ENCODE measurements at places on chromosomes 16 and 17. TPM values are rescaled to one million over a fixed set of nuclear protein-coding genes. Genes with fewer than 3 reads are reported as not detected.

DNA sequence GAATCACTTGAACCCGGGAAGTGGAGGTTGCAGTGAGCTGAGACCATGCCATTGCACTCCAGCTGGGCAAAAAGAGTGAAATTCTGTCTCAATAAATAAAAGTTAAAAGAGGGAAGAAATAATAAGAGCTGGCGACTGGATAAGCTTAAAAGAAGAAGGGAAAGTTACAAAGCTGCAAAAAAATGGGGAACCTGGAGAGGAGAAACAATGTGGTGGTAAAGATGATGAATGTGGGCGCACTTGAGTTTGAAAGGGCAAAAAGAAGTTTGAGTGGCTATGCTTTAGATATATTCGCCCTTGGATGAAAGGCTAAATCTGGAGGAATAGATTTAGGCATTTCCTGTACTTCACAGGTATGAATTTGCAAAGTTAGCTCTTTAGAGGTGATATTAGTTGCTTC, 53.0 kb upstream of the YPEL2 start:
- DNase-seq: no peak

- no peak for DNase-seq
These were observed 52.7 kb upstream of the ZNF629 start for GRCh38 chr16:30839523-30840227.

DNA sequence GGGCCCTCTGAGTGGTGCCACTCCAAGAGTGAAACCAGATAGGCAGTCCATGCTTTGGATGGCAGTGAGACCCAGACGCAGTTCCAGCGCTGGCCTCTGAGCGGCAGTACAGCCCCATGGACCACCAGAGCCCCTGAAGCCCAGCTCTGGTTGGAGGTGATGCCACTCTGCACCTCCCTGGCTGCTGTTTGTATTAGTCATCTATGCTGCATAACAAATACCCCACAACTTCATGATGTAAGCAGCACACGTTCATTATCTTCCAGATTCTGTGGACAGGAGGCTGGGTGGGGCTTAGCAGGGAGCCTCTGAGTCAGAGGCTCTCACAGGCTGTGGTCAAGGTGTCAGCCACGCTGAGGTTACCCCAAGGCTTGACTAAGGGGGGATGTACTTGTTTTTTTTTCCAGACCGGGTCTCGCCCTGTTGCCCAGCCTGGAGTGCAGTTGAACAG, 5.1 kb upstream of the NME4 start:
- DNase-seq: no peak

GRCh38 chr16:12159028-12159427, 182.5 kb downstream of the SNX29 start:
- DNase-seq: no peak

- no peak for DNase-seq
These were observed 46.1 kb downstream of the CYTH1 start for GRCh38 chr17:78735832-78736525.

DNA sequence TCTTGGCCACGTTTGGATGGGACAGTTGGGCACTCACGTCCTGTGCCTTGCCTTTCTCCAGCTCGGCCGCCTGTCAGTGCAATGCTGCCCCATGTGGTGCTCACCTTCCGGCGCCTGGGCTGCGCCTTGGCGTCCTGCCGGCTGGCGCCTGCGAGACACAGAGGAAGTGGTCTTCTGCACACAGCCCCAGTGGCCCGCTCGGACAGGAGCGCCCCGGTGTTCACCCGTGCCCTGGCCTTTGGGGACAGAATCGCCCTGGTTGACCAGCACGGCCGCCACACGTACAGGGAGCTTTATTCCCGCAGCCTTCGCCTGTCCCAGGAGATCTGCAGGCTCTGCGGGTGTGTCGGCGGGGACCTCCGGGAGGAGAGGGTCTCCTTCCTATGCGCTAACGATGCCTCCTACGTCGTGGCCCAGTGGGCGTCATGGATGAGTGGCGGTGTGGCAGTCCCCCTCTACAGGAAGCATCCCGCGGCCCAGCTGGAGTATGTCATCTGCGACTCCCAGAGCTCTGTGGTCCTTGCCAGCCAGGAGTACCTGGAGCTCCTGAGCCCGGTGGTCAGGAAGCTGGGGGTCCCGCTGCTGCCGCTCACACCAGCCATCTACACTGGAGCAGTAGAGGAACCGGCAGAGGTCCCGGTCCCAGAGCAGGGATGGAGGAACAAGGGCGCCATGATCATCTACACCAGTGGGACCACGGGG, 7.1 kb downstream of the ACSF3 start:
- DNase-seq: no peak

- no peak for DNase-seq
These were observed 7.3 kb downstream of the C16orf86 start for GRCh38 chr16:67673712-67674580.

DNA sequence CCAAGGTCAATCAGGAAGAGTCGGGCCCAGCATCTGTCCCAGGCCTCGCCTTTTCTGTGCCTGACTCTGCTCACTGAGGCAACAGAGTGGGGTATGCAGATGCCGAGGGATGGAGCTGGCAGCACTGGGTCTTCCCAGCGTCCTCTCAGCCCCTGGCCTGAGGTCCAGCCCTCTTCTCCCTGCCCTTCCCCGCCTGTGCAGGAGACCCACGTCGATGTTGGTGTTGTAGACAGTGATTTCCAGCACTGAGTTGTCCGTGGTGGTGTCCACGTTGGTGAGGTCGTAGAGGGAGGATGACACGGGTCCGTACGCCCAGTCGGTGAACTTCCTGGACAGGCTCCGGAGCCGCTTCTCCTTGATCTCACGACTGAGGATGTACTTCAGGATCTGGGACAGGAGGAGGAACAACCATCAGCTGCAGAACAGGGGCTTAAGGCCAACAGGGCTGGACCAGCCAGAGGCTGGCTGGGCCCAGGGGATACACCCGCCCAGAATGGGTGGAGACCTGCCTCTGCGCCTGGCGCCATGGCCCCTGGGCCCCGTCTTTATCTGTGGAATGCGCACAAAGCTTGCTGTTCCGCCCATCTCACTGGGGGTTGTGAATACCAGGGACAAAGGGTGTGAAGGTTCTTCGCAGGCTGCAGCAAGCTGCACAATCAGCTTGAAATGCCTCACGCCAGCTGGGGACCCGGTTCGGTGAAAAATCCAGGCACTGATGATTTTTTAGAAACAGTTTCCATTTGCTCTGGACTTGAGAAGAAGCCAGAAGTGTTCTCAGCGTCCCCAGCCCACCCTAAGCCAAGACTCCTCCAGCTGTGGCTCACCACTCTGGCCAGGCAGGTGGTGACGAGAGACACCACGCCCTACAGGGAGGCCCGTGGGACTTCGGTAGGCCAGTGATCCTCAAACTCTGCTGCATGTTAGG, 27.5 kb downstream of the TRPV3 start:
- DNase-seq: peak; percentile 64

- DNase-seq: peak; percentile 73
These were observed 257.5 kb downstream of the CDH11 start for GRCh38 chr16:64864232-64864809.

DNA sequence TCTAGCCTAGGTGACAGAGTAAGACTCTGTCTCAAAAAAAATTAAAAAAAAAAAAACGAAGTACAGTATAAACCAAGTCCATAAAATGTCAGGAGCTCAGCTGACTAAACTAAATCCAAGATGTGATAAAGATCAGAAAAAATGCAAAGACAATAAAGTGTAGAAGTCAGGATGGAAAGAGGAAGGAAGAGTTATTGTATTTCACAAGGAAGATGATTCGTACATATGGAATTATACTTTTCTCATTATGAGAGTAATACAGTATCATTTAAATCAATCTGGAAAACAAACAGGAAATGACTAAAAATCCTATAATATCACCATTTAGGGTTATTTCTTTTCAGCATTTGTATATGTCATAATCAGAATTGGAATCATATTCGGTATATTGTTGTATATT, 11.4 kb upstream of the APOH start:
- no peak for DNase-seq

- no peak for DNase-seq
These were observed 42.1 kb upstream of the BHLHA9 start for GRCh38 chr17:1227917-1228780.

- no peak for DNase-seq
These were observed 6.1 kb upstream of the EFTUD2 start for GRCh38 chr17:44905006-44906000.

GRCh38 chr17:74444406-74444805, 12.5 kb downstream of the GPRC5C start:
- DNase-seq: no peak

- no peak for DNase-seq
These were observed 161.9 kb downstream of the WSCD1 start for GRCh38 chr17:6231886-6232731.

DNA sequence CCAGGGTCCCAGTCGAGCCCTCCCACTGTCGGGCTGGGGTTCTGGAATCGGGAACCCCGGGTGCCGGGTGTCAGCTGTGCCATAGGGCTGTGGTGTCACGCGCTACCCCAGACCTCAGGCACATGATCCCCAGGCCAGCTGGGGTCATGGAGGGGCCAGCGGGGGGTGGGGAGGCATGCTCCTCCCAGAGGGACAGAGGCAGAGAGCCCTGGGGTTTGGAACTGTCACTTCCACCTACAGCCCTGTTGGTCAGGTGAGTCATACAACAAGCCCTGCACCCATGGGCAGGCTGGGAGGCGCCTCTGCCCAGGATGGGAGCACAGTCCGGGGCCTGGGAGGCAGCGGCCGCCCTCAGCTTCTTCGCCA, 63.0 kb downstream of the BAIAP2 start:
- no peak for DNase-seq

DNA sequence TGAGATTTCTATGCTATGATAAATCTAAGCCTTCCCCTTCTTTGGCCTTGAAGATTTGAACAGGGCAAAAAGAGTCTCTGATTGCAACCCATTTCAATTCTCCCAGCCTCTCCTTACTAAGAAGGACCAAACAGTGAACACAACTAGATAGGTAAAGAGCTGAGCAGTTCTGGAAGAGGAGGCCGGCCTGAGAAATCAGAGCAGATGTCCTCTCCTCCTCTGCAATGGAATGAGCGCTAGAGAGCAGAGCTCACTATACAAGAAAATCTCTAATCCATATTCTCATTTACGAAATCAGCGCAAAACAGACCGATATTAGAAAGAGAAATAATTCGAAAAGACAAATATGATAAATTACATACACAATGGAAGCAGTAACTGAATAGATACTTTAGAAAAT, 124.2 kb downstream of the CDK5R1 start:
- DNase-seq: no peak

DNA sequence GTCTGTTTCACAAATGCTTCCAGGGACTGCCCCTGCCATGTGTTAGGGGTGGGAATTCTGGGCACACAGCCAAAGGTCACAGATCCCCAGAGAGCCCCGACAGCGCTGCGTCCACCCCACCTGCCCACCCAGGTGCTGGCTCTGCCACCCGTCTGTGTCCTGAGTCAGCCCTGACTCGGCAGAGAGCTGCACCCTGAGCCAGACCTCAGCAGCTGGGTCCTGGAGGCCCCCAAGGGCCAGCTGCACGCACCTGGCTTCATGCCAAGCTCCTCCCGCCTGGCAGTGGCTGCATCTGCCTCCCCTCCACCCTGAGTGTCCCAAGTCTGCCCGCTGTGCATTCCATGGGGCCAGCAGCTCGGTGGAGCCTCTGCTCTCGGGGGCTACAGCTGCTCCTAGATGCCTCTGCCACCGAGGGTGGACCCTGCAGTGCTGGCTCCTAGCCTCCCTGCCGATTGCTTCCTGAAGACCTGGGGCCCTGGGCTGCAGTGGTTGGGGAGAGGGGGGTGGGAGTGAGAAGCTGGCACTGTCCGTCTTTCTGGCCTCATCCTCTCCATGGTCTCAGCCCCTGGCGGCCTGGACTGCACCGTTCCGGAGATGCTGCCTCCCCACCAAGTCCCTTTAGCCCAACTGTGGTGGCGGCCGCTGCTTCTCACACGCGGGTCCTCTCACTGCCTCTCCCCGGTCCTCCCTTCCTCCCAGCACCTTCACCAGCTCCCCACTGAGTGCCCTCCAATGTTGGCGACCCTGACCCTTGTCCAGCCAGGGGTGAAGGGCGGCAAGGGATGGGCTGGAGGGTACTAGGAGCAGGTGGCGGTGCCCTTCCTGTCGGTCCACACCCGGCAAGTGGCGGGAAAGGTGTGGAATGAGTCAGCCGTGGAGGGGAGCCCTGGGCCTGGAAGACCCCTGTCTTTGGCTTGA, 3.0 kb downstream of the SECTM1 start:
- DNase-seq: no peak

DNA sequence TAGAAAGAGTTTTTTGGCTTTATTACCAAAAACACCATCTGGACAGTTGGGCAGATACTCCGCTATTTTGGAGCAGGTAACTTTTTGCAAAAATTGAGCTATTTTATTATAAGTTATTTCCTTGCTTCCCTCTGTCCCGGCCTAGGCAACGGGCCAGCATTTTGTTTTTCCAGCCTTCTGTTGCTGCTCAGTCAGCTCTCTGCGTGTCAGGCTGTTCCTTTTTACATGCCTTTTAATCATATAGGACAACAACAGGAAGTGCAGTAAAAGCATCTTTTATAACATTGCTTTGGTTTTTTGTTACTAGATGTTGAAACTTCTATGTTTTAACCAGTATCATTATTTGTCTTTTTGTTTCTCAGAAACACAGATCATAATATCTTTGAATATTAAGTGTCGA, 30.4 kb downstream of the PPM1D start:
- no peak for DNase-seq

DNA sequence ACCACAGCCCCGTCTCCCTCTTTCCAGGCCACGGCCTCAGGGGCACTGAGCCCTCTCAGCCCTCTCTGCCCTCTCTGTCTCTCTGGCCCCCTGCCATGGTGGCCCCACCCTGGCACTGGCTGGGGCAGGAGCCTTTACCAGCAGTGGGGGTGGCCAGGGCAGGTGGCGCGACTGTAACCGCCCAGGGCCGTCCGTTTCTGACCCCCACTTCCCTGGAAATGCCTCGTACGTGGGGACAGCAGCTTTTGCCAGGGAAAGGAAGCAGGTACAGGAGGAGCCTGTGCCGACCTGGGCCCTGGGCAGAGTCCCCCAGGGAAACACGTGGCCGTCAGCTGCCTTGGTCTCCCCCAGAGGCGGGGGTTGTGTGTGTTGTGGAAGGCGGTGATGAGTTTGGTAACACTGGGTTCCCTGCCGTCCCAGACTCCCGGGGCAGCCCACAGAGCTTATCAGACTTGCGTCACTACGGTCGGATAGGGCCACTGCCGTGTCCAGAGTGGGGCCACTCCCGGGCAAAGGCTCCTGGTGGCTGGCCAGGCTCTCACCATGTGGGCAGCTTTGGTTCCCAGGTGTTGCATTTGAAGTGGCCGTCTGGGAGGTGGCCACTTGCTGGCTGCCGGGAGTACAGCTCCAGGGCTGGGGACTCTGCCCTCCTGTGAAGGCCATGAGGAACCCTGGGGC, 249.3 kb upstream of the CIBAR2 start:
- no peak for DNase-seq

DNA sequence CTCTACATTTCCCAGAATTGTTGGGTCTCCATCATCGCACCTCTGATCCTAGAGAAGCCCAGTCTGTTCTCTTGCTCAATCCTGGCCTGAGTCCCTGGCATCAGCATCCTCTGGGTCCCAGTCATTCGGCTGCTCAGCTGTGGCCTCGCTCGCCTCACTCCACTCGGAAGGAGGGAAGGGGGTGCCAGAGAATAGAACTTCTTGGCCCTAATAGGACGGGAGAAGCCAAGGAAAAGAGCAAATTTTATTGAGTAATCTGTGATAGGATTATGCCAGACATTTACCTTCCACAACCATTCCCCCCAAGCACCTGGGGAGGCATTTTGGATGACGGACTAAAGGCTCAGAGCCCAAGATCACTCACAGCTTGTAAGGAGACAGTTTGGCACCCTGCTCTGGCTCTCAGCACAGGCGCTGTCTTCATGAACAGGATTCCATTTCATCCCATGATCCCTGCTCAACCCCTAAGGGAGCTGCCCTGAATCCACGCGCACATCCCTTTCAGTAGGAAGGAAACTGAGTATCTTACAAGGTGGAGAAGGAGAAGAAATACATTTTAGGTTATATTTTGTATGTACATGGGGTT, 498 bp upstream of the CLEC10A start:
- no peak for DNase-seq

Gene JPH3
- 0.95 TPM for total RNA-seq

Gene CBLN1
- 6.8 TPM for total RNA-seq

Gene IRX3
- 1.3 TPM for total RNA-seq

Gene FAM20A
- total RNA-seq: 6.1 TPM

Data from urinary bladder (tissue), 4 donors.